Activated gamma-delta T cell treated with anti-CD3 and anti-CD28 coated beads, Interleukin-2, amount 50 U/mL, for 16 hours (primary cell): ENCODE measurements at places on chromosomes 3 and 15.

- no peak for DNase-seq
Observed at GRCh38 chr15:41790756-41791546, 16.7 kb downstream of the MAPKBP1 start.

- DNase-seq = no peak
Observed at GRCh38 chr15:60118626-60119025, 114.5 kb downstream of the FOXB1 start.

- no peak for DNase-seq
Observed at GRCh38 chr15:57784081-57784511, 77.6 kb downstream of the POLR2M start.

- no peak for DNase-seq
Observed at GRCh38 chr3:187774185-187774789, 29.0 kb upstream of the BCL6 start.

DNA sequence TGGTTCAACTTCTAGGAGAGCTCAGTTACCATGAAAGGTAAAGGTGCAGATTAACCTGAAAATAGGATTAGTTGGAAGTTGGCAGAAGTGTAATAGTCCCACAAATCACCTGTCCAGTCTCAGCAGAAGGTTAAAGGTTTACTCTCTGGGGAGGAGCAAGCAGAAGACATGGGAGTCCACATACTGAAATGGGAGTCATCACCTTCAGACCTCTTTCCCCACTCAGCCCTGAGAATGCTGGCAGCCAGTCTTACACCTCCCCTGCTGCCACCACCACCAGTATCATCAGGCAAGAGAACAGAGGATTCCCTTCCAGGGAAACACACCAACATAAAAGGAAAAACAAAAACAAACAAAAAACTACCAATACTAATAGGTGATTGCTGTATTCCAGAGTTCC is 13.8 kb upstream of the PLA2G4D start:
- no peak for DNase-seq

DNA sequence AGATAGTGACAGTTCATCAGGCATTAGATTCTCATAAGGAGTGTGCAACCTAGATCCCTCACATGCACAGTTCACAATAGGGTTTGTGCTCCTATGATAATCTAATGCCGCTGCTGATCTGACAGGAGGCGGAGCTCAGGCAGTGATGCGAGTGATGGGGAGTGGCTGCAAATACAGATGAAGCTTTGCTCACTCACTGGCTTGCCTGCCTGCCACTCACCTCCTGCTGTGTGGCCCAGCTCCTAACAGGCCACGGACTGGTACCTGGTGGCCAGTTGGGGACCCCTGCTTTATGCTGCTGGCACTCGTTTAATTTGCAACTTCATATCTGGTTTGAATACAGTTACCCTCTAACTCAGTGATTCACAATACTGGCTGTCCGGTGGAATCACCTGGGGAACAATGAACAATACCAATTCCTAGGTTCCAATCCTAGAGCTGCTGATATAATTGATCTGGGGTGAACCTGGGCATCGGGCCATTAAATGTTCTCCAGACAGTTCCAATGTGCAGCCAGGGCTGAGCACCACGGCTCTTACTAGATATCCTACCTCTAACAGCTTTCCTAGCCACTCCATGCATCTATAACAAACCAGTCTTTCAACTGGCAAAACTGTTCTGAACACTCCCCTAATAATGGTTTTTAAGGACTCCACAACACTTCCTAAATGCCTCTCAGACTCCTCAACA is 131.4 kb downstream of the ATP1B3 start:
- no peak for DNase-seq

GRCh38 chr3:2713923-2714322 is 396.3 kb downstream of the IL5RA start:
- DNase-seq = no peak

GRCh38 chr3:167151636-167152035 is 228.5 kb downstream of the ZBBX start:
- no peak for DNase-seq

GRCh38 chr3:57646723-57647122 is 46.2 kb downstream of the DENND6A start:
- DNase-seq = no peak

- no peak for DNase-seq
Observed at GRCh38 chr15:73518876-73519733, 76.1 kb downstream of the REC114 start.

- no peak for DNase-seq
Observed at GRCh38 chr3:129352650-129353588, 74.2 kb downstream of the HMCES start.

DNA sequence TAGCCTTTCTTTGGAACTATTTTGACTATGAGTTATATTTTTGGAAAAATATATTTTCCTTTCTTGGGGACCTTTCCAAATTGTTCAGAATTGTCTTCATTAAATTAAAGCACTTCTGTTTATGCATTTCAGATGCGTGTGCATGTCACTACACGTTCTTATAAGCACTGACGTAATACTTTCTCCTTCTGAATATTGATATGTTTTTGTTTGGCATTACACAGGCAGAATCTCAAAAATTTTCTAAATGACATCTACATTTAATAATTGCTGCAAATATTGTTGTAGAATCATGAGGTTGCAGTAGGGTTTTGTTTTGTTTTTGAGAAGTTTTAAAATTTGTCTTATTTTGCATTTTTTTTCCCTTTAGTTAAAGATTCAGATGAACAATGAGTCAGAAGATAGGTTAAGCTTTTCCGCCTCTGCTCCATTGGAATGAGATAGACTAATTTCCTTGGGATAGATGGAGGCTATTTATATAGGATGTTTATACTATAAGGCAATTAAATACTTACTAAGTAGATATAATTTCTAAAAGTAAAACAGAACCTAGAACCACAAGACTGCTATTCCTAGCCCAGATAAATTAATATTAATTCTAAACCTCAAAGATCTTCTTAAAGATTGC is 110.8 kb downstream of the MBNL1 start:
- no peak for DNase-seq

DNA sequence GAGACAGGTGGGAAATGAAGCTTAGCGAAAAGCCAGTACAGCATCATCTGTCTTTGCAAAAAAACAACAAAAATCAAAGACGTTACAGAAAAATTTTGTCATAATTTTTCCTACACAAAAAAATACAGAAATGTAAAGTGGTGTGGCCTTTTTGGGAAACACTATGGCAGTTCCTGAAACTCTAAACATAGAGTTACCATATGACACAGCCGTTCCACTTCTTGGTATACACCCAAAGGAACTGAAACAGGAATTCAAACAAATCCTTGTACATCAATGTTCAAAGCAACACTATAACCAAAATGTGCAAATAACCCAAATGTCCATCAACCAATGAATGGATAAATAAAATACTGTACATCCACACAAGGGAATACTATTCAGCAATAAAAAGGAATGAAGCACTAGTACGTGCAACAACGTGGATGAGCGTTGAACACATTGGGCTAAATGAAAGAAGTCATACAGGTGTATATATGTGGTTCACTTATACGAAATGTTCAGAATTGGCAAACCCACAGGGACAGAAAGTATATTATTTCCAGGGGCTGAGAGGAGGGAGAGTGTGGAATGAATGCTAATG is 46.8 kb downstream of the GLB1 start:
- no peak for DNase-seq

DNA sequence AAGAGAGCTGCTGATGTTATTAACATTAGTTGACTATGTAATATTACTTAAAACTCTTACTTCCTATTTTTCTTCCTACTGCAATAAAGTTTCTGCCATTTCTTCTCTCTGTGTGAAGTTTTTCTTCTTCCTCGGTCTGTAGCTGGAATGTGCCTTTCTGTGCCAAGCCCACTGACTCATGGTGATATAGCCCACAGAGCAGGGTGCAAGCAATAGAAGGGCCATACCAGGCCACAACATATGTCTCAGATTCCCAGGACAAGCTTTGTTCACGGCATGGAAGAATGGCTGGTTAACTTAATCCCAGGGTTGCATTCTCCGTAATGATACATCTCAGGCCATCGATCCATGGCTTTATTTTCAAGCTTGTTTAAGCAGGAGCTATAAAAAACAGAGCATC is 815.3 kb downstream of the TUSC7 start:
- DNase-seq = no peak

DNA sequence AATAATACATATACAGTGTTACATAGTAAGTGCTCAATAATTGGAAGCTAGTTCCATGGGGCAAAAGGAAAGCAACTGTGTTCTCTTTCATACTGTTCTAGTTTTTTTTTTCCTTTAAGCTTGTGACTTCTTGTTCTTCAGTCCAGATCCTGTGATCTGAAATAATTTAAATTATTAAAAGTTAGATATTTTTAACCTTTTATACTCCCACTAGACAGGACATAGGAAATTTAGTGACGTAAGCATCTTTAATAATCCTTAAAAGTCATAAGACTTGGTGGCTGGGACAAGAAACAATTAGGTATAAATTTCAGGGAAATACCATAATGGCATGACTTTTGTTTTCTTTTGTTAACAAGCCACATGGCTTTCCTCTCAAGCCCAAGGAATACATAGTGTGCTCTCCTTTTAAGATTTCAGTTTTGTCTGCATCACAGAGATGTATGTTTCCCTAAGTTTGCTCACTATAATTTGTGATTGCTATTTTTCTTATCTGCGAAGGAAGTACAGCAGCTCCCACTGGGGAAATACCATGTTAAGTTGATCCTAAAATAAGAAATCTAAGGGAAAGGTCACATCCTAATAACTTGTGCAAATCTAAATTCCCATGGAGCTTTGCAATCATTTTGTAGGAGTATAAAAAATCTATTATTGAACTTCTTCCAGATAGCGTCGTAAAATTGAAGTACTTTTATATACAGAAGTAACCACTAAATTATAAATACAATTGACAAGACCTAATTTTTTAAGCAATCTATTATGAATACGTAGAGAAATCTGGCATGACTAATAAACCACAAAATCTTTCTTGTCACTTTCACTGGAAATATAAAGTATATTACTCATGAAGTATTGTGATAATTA is 30.1 kb downstream of the PPARG start:
- DNase-seq = no peak

- no peak for DNase-seq
Observed at GRCh38 chr3:186160691-186161243, 51.9 kb upstream of the ETV5 start.

DNA sequence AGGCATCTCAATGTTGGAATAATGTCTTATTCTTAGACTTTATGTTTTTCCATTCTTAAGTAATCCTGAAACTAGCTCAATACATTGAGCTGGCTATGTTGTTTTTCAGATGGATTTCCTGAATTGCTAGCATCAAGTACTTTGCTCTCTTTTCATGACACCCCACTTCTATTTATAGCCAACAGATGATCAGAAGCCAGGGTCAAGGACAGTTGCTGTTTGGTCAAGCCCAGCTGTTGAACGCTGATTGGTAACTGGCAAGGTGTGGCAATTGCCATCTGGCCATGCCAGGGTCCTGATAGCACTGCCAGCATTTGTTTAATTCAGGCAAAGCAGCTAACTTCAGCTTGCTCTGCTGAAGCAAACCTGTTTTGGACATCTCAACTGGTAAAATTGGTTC is 46.2 kb upstream of the PLCL2 start:
- DNase-seq = no peak

DNA sequence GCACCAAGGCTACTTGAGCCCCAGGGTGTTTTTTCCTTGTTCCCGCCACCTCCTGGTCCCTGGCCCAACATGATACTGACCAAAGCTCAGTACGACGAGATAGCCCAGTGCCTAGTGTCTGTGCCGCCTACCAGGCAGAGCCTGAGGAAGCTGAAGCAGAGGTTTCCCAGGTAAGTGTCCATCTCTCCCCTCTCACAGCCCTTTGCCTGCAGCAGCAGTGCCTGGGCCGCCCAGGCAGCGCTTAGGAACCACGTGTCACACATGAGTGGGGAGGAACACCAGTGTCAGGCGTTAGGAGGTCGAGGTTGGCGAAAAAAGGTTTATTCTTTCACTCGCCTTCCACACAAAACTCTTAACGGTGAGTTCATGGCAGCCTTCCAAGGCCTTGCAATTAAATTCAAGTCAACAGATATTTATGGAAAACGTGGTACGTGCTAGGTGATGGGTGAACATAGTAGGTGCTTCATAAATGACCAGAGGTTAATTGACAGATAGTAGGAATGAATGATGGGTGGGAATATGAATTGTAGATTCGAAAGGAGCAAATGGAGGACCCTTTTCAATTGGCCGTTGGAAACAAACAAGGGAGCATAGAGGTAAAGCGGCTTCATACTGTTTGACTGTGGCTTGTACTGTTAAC is 486 bp downstream of the CDIN1 start:
- DNase-seq = peak; percentile 1

- DNase-seq = peak; percentile 63
Observed at GRCh38 chr15:45187894-45188830, at the start of gene SHF. SHF (minus strand) TSS chr15:45187966; CDS start chr15:45187951, 15 bp downstream.

- DNase-seq = no peak
Observed at GRCh38 chr3:155497930-155498647, 204.6 kb upstream of the STRIT1 start.

- no peak for DNase-seq
Observed at GRCh38 chr15:42144841-42145375, 11.5 kb downstream of the PLA2G4F start.

DNA sequence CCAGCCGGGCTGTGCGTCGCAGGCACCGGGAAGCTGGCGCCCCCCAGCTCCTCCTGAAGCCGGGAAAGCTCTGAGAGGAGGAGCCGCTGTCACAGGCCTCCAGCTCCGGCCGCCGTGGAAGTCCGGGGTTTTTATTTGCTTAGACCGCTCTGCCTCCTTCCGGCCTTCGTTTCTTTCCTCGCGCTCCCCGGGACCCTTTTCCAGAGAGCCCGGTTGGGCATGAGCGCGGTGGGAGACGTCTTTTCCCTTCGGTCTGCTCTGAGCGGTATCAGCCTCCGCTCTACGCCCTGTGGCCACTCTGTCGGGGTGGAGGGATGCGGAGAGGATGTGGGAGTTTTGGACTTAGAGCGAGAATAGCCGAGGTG is 559 bp downstream of the SENP5 start:
- peak; percentile 3 for DNase-seq

DNA sequence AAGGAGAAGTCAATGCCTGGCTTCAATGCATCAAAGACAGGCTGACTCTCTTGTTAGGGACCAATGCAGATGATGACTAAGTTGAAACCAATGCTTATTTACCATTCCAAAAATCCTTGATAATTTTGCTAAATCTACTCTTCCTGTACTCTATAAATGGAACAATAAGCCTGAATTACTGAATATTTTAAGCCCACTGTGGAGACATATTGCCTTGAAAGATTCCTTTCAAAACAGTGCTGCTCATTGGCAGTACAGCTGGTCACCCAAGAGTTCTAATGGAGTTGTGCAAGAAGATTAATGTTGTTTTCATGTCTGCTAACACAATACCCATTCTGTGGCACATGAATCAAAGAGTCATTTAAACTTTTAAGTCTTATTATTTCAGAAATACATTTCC is 181.0 kb upstream of the CBLB start:
- no peak for DNase-seq

GRCh38 chr3:196942915-196943277 is 568 bp upstream of the NCBP2 start:
- DNase-seq = no peak

DNA sequence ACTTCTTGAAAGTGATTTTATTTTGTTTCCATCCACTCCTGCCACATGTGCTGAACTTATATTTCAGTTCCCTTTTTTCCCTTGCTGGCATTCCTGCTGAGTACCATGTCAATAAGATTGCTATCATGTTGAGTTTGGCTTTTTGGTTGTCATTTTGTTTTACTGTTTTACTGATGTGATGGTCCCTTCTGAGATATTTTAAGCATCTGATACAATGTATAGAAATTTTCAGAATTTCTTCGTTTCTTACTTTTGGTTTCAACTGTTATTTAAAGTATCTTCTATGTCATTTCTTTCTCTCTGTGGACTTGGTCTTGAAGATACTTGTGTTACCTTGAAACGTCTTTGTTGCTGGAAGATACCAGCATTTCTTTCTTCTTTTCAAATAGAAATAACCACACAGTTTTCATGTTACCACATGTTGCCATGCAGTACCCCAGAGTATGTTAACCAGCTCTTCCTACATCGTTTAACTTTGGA is 14.1 kb downstream of the SIDT1 start:
- DNase-seq = no peak
